ENCODE measurements at places on chromosomes 6 and 20. TPM values are rescaled to one million over a fixed set of nuclear protein-coding genes. Genes with fewer than 3 reads are reported as not detected.

DNA sequence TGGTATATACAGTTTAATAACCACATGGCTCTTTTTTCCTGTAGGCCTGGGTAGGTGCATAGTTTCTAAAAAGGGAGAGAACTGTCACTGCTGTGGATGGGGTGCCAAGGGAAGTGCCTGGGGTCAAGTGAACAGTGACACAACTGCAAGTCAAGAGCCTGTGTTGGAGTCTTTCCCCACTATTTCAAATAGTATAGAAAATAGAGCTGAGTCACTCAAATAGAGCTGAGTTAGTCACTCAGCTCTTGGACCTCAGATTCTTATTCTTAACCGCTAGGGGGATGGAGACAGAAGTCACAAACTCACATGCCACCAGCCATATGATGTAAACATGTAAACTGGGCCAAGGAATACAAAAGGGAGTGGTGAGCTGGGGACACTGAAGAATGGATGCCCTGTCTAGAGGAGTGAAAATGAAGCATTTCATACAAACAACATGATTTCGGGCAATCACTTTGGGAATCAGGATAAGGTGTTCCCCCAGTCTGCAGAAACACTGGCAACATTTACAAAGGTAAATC, 2.1 kb downstream of the NQO2 start:
- DNase-seq, result peak; percentile 86

- no peak for DNase-seq
Observed at GRCh38 chr6:129486327-129486726, 223.7 kb downstream of the ARHGAP18 start.

DNA sequence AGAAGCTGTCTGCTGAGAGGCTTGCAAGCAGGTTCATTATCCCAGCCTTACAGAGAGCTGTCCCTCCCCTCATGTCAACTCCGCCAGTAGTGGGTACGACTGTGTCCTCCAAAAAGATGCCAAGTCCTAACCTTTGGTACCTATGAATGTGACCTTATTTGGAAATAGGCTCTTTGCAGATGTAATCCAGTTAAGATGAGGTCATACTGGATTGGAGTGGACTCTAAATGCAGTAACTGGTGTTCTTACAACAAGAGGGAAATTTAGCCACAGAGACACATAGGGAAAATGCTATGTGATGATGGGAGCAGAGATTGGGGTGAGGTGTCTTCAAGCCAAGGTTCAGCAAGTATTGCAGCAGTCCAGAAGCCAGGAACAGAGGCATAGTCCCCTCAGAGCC, 90.8 kb upstream of the FOXP4 start:
- no peak for DNase-seq

DNA sequence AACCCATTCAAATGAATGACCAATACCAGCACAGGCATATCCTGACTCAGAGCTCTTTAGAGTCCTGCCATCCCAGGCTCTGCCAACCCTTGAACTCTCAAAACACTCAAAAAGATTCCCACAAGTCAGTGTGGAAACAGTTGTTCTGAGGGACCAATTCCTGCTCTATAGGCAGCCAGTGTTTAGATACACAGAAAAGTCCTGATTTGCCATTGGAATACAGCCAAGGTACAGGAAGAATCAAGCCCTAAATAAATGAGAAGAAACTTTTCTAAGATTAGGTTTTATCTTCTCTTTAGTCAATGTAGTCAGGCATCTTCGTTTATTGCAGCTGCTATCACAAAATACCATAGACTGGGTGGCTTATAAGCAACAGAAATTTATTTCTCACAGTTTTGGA, 626.8 kb upstream of the ARID1B start:
- DNase-seq, result no peak

GRCh38 chr6:2623295-2623694, 127.4 kb downstream of the MYLK4 start:
- DNase-seq, result no peak

- no peak for DNase-seq
Observed at GRCh38 chr6:158422629-158423238, 110.5 kb downstream of the TULP4 start.

GRCh38 chr20:14888134-14888533, 550.7 kb upstream of the FLRT3 start:
- no peak for DNase-seq

GRCh38 chr6:110180228-110181008, at the start of gene CDC40:
Gene CDC40 (plus strand): TSS chr6:110180427. CDS start chr6:110180445, 18 bp downstream.
- peak; percentile 28 for DNase-seq

DNA sequence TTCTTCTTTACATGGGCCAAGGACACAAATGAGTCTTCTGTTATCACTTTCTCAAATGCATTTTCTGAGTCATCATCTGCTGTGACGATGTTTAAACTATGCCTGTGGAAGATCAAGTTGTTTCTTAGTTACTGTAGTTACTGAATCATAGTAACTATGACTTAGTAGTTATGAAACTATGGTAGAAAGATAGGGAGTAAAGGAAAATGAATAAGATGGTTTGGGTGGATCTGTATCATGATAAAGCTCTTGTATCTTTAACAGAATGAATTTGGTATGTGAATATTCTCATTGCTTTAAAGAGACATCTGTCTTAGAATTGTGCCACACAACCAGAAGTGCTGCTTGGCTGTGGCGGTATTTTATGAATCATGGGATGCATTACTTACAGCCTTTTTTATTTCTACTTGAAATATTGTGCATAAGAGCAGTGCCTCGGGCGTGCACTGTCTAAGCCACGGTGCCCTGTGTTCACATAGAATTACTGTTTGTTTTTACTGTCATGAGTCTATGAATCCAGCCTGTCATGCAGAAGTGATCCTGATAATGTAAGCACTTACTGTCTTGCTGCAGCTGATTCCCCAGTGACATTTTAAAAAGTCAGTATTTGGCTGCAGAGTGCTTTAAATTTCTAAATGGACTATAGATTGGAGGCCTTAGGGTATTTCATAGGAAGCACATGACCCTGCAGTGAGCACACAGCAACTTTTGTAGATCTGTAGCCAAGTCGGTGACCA, 215.2 kb downstream of the TMEM242 start:
- no peak for DNase-seq

DNA sequence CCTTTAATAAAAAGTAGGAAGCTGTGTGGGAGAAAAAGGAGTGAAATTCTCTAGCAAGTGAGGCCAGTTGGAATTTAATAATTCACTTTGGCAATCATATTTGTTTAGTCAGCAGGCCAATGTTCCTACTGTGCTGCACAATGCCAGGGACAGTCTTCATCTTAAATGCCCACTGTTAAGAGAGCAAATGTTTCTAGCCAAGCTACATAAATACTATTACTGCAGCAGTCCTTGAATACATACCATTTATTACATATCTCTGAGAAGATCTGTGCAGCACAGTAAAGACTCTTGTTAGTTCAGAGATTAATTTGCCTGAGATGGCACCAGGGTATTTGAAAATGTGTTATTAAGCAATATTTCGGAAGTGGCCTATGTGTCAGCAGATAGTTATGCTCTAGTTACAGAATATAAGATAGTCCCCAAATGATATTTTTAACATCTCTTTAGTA, 105.4 kb downstream of the OGFRL1 start:
- DNase-seq, result no peak

GRCh38 chr6:56156643-56157042, 90.7 kb downstream of the COL21A1 start:
- no peak for DNase-seq

GRCh38 chr6:168589275-168589674, 148.3 kb downstream of the SMOC2 start:
- no peak for DNase-seq

- DNase-seq, result no peak
Observed at GRCh38 chr6:170404697-170405096, 98.1 kb downstream of the FAM120B start.

DNA sequence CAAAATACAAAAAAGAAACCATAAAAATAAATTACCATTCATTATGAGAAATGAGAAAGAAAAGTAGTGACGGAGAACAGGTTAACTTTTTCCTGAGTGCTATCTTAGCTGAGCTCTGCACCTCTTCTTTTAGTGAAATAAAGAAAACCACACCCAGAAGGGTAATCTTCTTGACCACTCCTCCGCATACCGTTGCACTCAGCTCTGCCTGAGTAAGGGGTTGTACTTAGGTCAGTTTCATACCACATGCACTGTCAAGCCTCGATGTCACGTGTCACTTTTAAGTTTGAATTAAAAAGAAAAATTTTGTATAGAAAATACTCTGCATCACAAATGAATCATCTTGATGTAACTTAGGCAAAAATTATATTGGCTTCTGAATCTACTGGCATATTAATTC, 2.8 kb downstream of the EZR start:
- DNase-seq, result no peak

DNA sequence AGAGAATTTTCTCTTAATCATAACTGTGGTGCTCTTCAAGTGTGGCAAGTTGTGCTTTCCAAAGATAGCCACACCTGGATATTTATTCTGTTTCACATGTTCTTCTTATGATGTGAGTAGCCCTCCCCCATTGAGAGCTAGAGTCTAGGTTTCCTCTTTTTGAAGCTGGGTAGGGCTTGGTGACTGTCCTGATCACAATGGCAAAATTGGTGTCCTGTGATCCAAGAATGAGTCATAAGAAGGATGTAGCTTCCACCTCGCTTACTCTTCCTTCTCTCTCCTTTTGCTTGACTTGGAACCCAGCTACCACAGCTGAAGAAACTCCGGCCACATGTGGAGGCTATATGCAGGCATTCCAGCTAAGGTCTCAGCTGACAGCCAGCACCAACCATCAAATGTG, 7.4 kb upstream of the IGF2R start:
- DNase-seq, result no peak

- no peak for DNase-seq
Observed at GRCh38 chr6:46103441-46104115, 26.2 kb upstream of the ENPP4 start.

- DNase-seq, result no peak
Observed at GRCh38 chr6:144068794-144069193, 26.6 kb downstream of the SF3B5 start.

- no peak for DNase-seq
Observed at GRCh38 chr6:67165606-67166005, 1458.6 kb upstream of the EYS start.

- DNase-seq, result no peak
Observed at GRCh38 chr6:27049863-27050781, 197.4 kb upstream of the PRSS16 start.

DNA sequence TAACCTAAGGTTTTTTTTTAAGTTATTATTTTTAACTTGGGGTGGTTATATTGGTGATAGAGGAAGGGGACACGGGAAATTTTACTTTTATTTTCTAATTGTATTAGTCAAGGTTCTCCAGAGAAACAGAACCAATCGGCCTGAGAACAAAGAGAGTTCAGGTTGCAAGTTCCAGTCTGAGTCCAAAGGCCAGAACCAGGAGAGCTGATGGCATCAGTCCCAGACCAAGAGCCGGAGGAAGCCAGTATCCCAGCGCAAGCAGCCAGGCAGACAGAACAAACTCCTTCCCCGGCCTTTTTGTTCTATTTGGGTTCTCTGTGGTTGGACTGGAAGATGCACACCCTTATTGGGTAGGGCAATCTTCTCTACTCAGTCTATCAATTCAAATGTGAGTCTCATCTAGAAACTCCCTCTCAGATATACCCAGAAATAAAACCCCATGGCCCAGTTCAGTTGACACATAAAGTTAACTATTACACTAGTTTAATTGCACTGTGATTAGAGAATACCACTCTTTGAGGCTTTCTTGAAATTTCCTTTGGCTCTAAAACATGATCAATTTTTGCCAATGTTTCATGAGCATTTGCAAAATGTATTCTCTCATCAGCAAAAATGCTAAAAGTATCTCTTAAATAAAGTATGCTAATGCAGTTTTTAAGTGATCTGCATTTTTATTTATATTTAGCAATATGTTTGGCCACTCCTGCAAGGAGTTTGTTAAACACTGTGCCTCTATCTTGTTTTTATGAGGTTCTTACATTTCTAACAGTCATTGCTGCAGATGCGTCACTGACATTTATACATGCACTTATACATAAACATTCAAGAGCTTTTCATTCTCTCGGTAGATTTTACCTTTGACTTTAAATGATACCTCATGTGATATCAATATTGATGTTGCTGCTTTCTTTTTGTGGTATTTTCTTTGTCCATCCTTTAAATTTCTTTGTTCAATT, 103.2 kb upstream of the SSTR4 start:
- no peak for DNase-seq

DNA sequence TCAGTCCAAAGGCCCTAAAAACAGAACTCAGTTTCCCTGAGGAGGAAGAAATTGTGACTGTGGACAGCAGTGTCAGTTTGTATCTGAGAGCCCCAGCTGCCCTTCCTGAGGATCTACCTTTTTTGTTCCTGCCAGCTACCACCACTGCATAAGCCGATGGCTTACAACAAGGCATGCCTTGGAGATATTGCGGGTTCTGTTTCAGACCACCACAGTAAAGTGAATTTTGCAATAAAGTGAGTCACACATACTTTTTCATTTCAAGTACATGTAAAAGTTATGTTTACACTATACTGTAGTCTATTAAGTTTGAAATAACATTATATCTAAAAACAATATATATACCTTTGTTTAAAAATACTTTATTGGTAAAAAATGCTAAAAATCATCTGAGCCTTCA, 9.6 kb upstream of the CST3 start:
- no peak for DNase-seq

DNA sequence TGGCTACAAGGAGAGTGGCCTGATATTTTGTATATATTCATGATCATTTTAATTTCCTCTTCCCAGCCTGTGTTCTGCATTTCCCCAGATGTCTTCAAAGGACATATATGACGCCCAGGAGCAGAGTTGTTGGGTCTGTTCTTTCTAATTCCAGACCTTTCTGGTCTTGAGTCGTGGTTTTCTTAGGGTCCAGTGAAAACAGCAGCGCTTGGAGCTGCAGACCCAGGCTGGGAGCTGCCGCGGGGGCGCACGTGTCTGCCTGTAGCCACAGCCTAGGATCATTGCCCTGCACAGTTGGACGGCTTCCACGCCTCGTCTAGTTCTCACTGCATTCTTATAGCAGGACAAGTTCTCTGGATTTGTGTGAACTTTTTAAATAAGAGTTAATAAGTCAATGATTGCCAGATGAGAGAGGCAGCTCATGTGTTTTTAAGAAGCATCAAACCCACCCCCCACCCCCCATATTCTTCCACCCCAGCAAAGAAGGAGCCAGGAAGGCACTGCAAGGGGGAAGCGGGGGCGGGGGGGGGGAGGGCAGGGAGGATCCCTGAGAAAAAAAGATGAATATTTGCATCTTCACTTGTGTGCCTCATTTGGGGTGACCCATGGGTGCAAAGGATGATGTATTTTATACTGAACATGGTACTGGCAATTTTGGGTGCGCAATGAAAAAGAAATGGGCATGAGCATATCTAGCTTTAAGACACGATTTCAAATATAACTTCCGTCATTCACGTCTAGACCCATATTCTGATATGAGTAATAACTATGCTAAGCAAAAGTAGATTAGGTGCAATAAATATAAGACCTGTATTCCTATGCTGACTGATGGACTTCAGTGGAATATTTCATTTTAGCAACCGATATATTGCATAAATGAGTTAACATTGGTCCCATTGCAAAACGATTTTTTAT, 160.0 kb downstream of the TBXT start:
- no peak for DNase-seq

GRCh38 chr6:91600561-91600960, 1013.7 kb upstream of the MAP3K7 start:
- DNase-seq, result no peak

The MEI4 gene
- not detected for total RNA-seq

The NHSL1 gene
- 2.0 TPM for total RNA-seq

The UBE2V1 gene
- total RNA-seq, result 37.6 TPM

The PRICKLE4 gene
- total RNA-seq, result 2.1 TPM

The UNC5CL gene
- total RNA-seq, result 0.52 TPM

The USP49 gene
- total RNA-seq, result 1.00 TPM

The PTGIS gene
- 13.1 TPM for total RNA-seq

The CLPSL1 gene
- total RNA-seq, result not detected

The ZMYND8 gene
- 21.9 TPM for total RNA-seq

The GPR6 gene
- total RNA-seq, result not detected

The KHDC1 gene
- total RNA-seq, result not detected

The RIPPLY2 gene
- total RNA-seq, result not detected

The DEFB124 gene
- not detected for total RNA-seq
